HuH-7 (cell line): ENCODE measurements at places on chromosomes 11 and 22.

DNA sequence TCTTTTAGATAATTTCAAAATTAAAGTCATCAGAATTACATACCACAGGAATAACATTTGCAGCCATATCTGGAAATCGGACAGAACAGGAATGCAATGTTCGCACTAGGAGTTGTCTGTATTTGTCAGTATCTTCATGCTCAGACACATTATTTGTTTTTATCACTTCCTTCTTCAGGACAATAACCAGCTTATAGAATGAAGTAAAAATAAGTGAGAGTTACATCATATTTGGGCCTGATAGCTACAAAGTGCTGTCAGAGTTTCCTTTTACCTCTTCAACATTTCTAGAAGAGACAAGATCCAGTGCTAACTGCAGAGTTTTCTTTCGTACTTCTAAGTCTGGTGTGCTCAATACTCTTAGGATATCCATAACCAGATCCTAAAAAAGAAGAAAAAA, 18.9 kb downstream of the COPB1 start:
- DNase-seq, result no peak

GRCh38 chr22:50201191-50202129, 649 bp downstream of the SELENOO start:
- DNase-seq, result peak; percentile 70

DNA sequence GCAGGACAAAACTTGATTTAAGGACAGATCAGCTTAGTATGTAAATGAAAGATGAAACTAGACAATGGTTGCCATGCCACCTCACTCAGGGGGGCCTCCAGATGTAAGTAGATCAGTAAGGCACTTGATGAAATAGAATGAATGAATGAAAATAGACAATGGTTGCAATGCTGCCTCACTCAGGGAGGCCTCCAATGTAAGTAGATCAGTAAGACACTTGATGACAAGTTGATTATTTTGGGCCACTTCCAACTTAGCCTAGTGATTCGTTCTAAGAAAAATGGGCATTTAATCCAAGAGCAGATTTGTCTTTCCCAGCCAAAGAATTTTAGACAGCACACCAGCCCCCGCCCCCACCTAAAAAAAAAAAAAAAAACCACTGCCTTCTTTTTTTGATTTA, 19.2 kb upstream of the SLC5A12 start:
- no peak for DNase-seq

GRCh38 chr11:106608677-106609076, 409.6 kb downstream of the GUCY1A2 start:
- DNase-seq, result no peak

GRCh38 chr11:64667154-64667745, 55.7 kb downstream of the NRXN2 start:
- DNase-seq, result no peak

GRCh38 chr11:92475819-92476218, 251.2 kb downstream of the FAT3 start:
- no peak for DNase-seq

GRCh38 chr11:40445391-40445790, 1014.1 kb downstream of the LRRC4C start:
- no peak for DNase-seq

DNA sequence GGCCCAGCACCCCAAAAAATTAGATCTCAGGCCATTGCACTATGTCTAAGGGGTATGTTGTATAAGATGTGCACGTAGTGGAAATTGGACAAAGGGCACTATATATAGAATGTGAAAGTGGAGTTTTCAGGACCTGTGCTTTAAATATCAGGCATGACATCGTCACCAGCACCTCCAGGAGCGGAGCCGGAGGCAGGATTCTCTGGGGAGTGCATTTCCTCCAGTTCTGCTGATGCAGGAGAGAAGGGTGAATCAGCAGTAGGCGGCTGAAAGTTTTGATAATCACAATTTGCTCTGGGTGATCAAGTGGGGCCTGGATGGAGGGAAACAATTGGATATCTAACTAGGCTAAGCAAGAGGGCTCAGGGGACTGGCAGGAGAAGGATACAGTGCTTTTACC, 69.1 kb upstream of the NTM start:
- DNase-seq, result no peak

GRCh38 chr11:82676483-82677094, 57.1 kb downstream of the FAM181B start:
- DNase-seq, result no peak
